ENCODE measurements at places on chromosomes 16 and 17. TPM values are rescaled to one million over a fixed set of nuclear protein-coding genes. Genes with fewer than 3 reads are reported as not detected.

Gene CA7
- polyA plus RNA-seq: not detected

Gene TBC1D26
- 0.35 TPM for polyA plus RNA-seq

DNA sequence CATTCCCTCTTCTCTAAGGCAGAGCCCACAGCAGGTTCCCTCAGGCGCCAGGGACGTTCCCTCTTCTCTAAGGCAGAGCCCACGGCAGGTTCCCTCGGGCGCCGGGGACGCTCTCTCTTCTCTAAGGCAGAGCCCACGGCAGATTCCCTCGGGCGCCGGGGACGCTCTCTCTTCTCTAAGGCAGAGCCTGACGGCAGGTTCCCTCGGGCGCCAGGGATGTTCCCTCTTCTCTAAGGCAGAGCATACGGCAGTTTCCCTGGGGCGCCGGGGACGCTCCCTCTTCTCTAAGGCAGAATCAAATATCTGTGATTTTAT is 24.3 kb downstream of the ACSF3 start:
- DNase-seq: no peak

GRCh38 chr17:13590441-13590840 is 11.3 kb downstream of the HS3ST3A1 start:
- no peak for DNase-seq

Data from forelimb muscle (tissue), 1 donor.